Gastrocnemius medialis (tissue), 4 donors: ENCODE measurements at places on chromosomes 1 and 21. TPM values are rescaled to one million over a fixed set of nuclear protein-coding genes. Genes with fewer than 3 reads are reported as not detected.

- peak; percentile 30 for DNase-seq
- H3K36me3 ChIP-seq = no peaks in the 10 kb centered on the region
- H3K27ac ChIP-seq = peak within 1 kb of the TSS; percentile 84
Observed at GRCh38 chr1:244050835-244051444, at the start of gene ZBTB18. Gene ZBTB18, plus strand, starts transcription at chr1:244051283. Its CDS starts 149 bp downstream, at chr1:244051432.

DNA sequence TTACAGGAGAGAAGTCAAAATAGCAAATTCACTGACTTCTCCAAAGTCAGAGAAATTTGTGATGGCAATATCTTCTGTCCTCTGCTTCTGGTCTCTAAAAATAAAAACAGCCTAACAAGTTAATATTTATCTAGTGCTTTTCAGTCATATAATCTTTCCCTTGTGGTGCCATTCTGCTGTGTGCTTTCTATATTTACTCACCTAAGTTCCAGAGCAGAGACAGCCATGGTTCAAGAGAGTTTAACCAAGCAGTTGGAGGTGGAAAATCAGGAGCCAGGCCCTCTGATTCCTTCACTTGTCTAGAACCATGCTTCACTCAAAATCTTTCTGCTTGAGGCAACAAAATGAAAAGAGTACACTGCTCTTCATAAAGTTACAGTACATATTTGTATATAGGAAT is 39.3 kb downstream of the BRINP2 start:
- H3K4me3 ChIP-seq = no peak overlapping the region
- H3K27ac ChIP-seq = no peak overlapping the region
- DNase-seq = no peak

DNA sequence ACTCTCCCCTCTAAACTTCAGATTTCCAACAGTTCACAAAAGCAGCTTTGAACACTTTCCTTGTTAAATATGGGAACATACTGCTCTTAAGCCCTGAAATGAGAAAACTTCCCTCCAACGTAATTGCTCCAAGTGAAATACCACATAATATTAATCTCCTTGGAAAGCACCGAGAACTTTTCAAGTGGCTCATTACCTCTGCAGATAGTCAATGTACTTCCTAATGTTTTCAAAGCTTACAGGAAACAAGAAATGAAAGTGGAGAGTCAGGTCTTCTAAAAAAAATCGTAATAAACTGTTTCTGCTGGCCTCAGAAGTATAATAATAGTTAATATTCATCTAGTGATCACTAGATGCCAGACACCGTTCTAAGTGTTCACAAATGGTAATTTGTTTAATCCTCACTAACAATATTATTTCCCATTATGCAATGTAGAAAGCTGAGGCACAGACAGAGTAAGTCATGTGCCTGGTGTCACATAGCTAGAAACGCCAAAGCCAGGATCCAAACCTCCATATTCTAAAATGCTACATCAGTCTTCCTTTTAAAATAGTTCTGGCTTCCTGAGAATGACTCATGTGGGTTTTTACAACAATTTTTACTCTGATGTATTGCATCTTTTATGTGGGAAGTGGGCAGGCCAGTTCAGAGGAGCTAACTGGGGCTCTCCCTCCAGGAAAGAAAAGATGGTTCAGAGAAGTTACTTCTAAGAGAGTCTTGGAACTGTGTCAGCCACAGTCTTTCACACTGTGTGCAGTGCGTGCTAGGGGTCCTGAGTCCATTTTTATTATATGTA is 177.2 kb downstream of the PLPPR4 start:
- no peaks in the 10 kb centered on the region for H3K27me3 ChIP-seq
- no peak overlapping the region for H3K27ac ChIP-seq
- H3K4me3 ChIP-seq = no peak overlapping the region
- no peaks in the 10 kb centered on the region for H3K36me3 ChIP-seq
- no peaks in the 10 kb centered on the region for H3K4me1 ChIP-seq

DNA sequence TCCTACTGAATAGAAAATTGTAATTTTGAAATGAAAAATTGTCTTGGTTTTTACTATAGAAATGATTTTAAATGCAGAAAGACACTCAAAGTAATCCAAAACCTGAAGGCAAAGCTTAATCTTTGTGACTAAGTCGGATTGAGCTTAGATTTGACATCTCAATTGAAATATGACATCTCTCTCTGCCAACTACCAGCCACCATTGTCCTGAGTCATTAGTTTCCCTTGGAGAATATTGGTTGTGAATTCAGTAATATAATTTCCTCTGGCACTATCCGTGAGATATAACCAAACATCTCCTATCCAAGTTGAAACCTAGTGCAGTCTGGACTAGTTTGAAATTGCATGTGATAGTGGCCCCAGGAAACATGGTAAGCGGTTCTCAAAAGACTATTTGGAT is 37.1 kb downstream of the PLA2G4A start:
- H3K27me3 ChIP-seq = no peaks in the 10 kb centered on the region
- no peak overlapping the region for H3K4me3 ChIP-seq
- DNase-seq = no peak
- no peak overlapping the region for H3K27ac ChIP-seq
- no peaks in the 10 kb centered on the region for H3K4me1 ChIP-seq

- H3K4me3 ChIP-seq = no peak overlapping the region
- no peaks in the 10 kb centered on the region for H3K27me3 ChIP-seq
- DNase-seq = no peak
- H3K27ac ChIP-seq = no peak overlapping the region
Observed at GRCh38 chr1:211372463-211372862, 45.8 kb downstream of the TRAF5 start.

DNA sequence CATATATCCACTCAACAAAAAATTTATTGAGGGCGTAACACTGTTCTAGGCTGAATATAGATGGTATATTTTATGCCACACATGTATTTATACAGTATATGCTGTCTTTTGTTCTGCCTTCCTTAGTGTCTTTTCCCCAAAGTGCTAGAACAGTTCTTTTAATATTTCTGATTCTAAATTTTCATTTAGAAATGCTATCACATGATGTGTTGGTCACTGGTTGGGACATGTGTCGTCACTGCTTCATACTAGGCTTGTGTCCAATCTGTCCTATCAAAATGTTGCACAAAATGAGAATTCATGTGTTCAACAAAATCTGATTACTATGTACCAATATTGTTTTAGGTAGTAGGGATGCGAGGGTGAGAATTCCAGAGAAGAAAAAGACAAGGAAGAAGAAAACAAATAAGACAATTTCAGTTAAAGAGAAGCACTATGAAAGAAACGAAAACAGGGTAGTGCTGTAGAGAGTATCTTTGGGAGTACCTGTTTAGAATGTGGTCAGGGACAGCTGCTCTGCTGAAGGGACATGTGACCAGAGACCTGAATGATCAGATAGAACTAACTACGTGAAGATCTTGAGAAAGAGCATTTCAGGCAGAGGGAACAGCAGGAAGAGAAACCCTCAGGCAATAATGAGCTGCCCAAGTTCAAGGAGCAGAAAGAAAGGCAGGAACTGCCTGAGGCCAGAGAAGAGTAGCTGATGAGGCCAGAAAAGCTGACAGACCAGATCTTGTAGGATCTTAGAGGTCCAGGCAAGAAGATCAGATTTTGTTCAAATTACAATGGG is 1.3 kb downstream of the KMO start:
- H3K27me3 ChIP-seq = no peaks in the 10 kb centered on the region
- H3K36me3 ChIP-seq = no peaks in the 10 kb centered on the region
- no peak overlapping the region for H3K27ac ChIP-seq
- no peaks in the 10 kb centered on the region for H3K4me1 ChIP-seq
- DNase-seq = no peak
- H3K4me3 ChIP-seq = no peak overlapping the region

DNA sequence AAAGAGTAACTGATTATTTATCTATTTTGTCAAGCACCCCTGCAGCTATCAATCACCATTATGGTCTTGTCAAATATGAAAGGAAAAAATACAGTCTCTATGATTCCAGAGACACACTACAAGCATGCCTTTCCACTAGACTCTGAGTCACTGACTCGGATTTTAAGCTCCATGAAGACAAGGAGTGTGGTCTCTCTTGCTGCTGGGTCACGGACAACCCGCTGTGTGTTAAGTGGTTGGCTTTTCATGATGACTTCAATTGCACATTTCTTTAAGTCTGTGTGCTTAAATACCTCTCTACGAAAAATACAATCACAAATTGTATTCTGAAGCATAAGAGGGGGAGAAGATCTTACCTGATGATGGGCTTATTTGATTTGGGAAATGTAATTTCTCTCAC is 14.0 kb upstream of the GNG4 start:
- no peaks in the 10 kb centered on the region for H3K27me3 ChIP-seq
- H3K27ac ChIP-seq = no peak overlapping the region
- DNase-seq = no peak
- H3K4me1 ChIP-seq = no peaks in the 10 kb centered on the region
- no peak overlapping the region for H3K4me3 ChIP-seq

DNA sequence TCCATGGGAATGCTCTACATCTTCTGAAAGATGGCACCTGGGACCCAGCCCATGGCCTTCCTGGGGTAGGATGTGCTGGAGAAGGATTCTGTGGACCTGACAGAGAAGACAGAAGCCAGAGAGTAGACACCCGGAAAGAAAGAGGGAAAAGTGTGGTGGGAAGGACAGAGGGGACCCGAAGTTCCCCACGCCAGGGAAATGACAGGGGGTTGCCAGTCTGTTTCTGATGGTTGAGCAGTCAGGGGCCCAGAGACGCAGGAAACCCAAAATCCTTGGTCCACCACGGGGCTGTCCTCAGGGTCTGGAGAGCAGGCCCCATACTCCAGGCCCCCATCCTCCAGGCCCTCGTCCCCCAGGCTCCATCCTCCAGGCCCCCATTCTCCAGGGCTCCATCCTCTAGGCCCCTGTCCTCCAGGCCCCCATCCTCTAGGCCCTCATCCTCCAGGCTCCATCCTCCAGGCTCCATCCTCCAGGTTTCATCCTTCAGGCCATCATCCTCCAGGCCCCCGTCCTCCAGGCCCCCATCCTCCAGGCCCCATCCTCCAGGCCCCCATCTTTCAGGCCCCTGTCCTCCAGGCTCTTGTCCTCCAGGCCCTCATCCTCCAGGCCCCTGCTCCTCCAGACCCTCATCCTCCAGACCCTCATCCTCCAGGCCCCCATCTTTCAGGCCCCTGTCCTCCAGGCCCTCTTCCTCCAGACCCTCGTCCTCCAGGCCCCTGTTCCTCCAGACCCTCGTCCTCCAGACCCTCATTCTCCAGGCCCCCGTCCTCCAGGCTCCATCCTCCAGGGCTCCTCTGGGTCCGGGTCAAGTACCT is 1.0 kb upstream of the TFF2 start:
- H3K27me3 ChIP-seq = peaks cover 6% of the 10 kb centered on the region
- no peaks in the 10 kb centered on the region for H3K4me1 ChIP-seq
- H3K36me3 ChIP-seq = no peaks in the 10 kb centered on the region
- no peak overlapping the region for H3K4me3 ChIP-seq

GRCh38 chr1:179925922-179926849 is 28.4 kb upstream of the CEP350 start:
- no peaks in the 10 kb centered on the region for H3K36me3 ChIP-seq
- H3K4me3 ChIP-seq = no peak overlapping the region
- no peaks in the 10 kb centered on the region for H3K4me1 ChIP-seq
- H3K27me3 ChIP-seq = no peaks in the 10 kb centered on the region
- H3K27ac ChIP-seq = no peak overlapping the region

GRCh38 chr1:93414749-93415148 is 33.2 kb upstream of the FNBP1L start:
- no peak for DNase-seq
- H3K4me1 ChIP-seq = no peaks in the 10 kb centered on the region
- no peak overlapping the region for H3K27ac ChIP-seq
- no peaks in the 10 kb centered on the region for H3K27me3 ChIP-seq

GRCh38 chr1:176462674-176463378 is at the start of gene PAPPA2:
Gene PAPPA2, plus strand, starts transcription at chr1:176463175. Its CDS starts 93,148 bp downstream, at chr1:176556323.
- no peak within 1 kb of the TSS for H3K4me3 ChIP-seq
- H3K27ac ChIP-seq = no peak within 1 kb of the TSS
- DNase-seq = no peak
- H3K36me3 ChIP-seq = no peaks in the 10 kb centered on the region
- H3K27me3 ChIP-seq = no peaks in the 10 kb centered on the region

DNA sequence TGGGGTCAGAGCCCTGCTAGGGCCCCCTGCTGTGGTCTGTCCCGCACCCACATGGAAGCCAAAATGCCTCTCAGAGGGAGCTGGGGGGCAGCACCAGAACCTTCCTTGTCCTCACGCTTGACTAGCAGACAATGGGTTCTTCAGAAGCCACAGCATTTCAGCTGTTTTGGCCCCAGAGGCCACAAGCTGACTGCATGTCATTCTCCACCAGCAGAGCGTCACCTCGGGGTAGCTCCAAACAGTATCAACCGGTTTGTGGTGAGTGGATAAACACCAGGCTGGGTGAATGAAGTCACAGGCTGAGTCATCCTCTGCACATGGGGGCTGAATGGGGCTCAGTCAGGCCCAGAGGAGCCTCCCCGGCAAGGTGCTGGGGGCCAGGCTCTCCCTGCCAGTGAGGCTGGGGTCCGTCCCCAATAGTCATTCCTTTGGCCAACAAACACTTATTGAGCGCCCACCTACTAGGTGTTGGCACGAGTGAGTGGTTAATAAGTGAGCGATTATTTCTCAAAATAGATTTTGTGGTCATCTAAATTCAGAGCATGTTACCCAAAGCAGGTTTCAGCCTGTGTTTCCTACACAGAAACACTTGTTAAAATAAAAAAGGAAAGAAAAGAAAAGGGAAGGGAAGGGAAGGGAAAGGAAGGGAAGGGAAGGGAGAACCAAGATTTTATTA is 9.1 kb downstream of the OLIG1 start:
- DNase-seq = no peak
- H3K4me3 ChIP-seq = no peak overlapping the region

HSPB7 gene
- total RNA-seq = 355 TPM

FAAH gene
- total RNA-seq = 5.2 TPM

XCL2 gene
- total RNA-seq = 1.5 TPM

CALML6 gene
- not detected for total RNA-seq

PAPPA2 gene
- total RNA-seq = not detected
